ENCODE measurements at places on chromosomes 3 and 15.

GRCh38 chr3:112134335-112135124 is 1.5 kb upstream of the GCSAM start:
- no peak for DNase-seq

DNA sequence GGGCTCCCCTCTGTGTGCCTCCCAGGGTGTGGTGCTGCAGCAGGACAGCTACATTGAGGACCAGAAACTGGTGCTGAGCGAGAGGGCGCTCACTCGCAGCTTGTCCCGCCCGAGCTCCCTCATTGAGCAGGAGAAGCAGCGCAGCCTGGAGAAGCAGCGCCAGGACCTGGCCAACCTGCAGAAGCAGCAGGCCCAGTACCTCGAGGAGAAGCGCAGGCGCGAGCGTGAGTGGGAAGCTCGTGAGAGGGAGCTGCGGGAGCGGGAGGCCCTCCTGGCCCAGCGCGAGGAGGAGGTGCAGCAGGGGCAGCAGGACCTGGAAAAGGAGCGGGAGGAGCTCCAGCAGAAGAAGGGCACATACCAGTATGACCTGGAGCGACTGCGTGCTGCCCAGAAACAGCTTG is 53.7 kb downstream of the KLHL25 start:
- no peak for DNase-seq

DNA sequence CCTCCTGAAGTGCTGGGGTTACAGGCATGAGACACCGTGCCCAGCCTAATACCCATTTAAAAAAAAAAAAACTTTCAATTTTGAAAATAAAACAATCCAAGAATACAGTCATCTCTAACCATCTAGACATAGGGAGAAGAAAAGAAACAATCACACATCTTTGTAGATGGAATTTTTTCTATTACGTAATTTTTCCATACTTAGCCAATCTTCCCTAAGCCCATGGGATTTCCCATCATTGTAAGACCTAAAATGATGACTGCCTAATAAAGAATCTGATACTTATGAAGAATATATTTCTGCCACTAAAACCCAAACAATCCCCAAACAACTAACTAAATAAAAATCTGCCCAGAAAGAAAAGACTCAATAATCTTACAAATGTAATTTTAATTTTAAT is 88.7 kb downstream of the CBLB start:
- DNase-seq, result no peak

DNA sequence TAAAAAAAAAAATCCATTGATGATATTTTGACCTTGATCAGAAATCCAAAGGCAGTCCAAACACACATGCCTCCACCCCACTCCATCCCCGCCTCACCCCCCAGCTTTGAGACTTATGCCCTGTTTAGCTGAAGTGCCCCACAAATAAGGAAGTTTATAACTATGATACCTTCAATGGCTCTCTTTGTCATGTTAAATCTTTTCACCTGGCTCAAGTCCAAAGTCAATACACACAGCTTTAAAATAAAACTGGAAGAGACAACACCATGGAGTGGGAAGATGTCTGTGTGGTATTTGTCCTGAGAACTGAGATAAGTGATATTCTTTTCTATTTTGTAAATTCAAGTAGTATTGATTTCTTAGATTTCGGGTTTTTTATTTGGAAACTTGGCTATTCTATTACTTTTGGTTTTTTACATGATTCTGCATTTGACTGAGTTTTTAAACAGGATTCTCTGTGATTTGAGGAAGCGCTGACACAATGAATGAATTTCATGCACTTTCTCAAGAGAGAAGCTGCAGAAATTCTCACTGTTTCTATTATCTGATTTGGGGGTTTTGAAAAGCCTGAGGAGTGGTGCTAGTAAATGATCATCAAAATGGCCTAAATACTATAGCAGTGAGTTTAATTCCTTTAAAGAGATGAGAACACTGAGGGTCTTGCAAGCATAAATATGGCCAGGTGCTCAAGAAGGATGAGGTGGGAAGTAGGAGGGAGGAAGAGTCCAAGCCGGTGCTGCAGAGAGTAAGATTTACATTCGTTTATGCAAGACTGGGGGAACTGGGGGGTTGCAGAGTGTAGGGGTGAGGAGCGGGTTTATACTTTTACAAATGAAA is 5.2 kb downstream of the FOXB1 start:
- DNase-seq, result peak; percentile 15

DNA sequence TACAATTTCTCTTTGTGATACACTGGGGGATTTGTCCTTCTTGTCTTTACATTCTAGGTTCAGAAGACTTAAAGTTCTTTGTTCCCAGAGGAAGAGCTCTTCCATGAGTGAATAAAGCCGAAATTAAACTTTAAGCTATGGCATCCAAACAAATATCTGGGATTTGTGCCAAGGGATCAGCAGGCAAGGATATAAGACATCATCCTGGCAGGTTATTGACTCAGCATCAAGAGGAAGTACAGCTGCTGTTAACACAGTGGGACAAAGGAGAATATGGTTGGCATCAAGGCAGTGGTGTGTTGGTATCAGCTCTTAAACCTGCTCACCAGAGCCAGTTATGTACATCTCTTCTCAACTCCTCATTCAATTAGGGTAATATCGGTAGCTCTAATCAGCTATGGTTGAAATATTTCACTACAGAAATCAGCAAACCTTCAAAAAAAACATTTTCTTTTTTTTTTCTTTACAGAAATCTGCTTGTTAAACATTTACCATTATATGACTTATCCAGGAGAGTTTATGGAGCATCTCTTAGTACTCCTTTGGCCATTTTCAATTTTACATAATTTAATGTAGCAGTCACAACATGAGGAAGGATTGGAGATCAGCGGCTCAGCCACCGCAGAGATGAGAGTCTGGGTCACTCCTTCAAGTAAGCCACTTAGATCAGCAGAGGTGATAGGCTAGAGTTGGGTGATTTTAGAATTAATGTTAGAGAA is 1198.6 kb upstream of the EPHA6 start:
- DNase-seq, result peak; percentile 19

- DNase-seq, result no peak
Measured at GRCh38 chr15:43930079-43930478, 103.3 kb downstream of the WDR76 start.

DNA sequence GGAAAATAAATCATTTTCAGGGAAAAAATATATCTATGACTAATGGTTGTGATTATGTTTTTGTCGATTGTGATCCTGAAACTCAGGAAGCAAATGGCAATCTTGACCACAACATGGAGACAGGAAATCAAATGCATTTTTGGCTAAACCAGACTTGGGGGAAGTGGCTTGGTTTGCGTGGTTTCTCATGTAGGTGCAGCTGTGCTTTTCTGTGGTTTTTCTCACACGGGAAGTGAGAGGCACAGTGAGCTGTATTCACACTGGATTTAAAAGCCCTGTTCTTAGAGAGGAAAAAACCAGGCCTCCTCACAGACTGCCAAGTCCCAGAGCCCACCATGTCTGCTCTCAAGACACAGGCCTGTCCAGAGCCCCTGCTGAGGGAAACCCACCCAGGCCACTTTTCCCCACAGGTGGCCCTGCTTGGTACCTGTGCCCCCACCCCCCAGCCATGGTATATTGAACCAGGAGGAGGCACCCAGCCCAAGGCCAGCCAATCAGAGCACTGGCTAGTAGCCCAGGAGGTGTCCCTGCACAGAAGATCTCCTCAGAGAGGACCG is 46.1 kb downstream of the BTD start:
- DNase-seq, result no peak

- DNase-seq, result no peak
Measured at GRCh38 chr15:48415036-48415886, 84.0 kb downstream of the DUT start.

DNA sequence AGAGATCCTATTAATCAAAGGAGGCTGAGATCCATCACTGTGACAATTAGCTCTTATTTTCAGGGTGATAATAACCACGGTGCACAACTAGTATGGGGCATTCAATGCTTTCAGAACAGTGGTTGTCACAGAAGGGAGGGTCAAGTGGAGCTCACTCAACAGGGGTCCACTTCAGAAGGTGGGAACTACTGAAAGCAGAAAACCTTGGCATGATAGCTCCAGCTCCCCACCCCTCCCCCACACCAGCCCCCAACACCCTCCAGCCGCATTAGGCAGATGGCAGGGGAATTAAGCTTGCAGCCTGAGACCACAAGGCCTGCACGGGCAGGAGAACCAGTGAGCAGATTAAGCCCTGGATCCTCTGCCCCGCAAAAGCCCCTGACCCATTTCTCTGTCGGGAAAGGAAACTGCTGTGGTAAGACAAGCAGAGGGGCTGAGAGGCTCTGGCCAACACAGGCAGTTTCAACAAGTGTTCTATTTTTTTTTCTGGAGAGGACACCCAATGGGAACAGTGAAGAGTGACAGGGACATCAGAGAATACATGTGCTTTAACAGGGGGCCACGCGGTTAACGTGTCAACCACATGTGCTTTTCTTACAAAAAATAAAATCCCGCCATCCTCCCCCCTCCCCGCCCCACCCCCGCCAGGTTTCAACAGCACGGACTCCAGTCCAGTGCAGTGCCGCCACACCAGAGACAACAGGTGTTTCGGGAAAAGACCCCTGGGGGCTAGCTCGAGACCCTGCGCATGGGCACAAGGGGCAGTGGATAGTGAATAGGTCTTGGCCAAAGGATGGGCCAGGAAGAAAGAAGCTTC is 997 bp downstream of the FYCO1 start:
- DNase-seq, result no peak

DNA sequence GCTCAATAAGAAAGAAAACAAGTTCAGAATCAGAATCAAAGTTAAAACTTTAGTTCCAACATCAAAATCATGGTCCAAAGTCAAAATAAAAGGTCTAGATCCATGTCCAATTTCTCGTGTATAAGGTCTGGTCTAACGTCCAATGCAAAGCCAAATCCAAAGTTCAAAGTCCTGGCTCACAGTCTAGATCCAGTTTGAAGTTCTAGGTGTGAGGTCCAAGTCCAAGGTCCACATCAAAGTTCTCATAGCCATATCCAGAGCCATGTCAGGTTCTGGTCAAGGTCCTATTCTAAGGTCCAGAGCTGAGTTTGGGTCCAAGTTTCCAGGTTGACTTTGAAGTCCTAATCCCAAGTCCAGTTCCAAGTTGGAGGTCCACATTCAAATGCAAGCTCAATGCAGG is 40.7 kb upstream of the VIPR1 start:
- no peak for DNase-seq

GRCh38 chr3:55540579-55540978 is 53.5 kb upstream of the WNT5A start:
- DNase-seq, result no peak

- DNase-seq, result no peak
Measured at GRCh38 chr15:93268066-93268465, 179.1 kb upstream of the RGMA start.

DNA sequence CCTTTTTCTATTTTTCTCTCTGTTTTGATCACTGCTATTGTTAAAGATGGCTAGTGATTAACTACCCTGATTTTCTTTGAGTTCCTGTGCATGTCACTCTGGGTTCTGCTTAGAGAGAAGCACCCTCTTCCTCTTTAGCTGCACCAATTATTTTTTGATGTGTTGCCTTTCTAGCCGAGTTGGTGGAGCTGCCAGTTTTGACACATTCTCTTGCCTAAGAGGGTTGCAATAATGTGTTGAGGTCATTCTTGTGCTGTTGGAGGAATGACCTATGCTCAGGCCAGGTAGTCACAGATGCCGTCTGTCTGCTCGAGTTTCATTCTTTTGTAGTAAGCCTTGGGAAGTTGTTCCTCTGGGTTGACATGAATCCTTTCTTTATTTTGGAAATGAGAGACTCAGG is 84.6 kb upstream of the DPH6 start:
- DNase-seq, result no peak

DNA sequence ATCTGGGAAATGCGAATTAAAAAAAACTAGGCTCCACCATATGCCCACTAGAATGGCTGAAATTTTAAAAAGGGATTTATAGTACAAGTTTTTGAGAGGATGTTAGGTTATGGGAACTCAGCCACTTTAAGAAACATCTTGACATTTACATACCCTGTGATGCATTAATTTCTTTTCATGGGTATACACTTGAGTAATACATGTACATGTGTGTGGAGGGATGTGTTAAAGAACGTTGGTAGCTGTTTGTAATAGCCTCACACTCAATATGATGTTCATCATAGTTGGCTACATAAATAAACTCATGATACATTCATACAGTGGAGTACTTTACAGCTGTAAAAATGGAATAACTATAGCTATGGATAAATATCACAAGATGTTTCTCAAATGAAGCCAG is 40.9 kb downstream of the MEF2A start:
- no peak for DNase-seq

DNA sequence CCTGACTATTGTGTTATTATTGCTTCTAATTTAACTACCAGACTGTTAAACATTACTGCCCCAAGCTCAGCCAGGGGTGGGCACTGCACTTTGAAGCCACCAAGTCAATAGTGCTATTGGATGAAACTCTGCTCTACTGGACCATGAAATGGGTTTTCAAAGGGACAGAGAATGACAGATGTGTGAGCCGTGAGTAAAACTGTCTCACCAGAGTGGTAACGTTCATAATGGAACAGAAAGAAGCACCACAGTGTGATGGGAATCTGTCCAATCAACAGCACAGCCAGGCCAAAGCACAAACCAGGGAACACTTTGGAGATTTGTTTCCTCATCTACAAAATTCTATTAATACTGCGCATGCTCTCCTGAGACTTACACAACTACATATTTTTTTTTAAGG is 171.8 kb upstream of the LPP start:
- no peak for DNase-seq

- no peak for DNase-seq
Measured at GRCh38 chr15:99090938-99091337, 13.9 kb upstream of the SYNM start.

- no peak for DNase-seq
Measured at GRCh38 chr15:33188159-33188558, 6.4 kb downstream of the FMN1 start.

DNA sequence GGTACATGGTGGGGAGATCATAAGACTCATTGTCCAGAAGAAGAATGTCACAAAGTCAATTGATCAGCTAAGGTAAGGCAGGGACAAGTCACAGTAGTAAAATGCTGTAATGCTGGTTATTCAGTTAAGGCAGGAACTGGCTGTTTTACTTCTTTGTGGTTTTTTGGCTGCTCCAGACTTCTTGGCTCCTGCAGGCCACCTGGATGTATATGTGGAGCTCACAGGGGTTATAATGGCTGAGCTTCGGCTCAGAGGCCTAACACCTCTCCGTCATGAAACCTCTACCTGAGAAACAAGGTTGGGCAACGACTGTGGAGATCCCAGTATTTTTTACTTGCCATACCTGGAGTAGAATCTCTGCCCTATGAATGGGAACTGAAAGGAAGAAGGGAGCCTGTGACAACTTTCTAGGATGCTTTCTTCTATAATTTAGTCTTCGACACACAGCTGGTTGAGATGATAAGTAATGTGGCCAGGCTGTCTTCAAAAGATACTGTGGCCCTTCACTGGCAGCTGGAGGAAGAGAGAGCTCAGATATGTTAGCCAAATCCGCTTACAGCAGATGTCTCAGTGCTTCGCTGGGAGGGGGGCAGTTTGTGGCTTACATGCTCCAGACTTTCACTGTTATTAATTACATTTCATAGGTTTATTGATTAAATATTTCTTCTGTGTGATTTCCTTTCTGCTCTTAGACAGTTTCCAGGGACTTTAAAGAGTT is 887.8 kb downstream of the IGSF11 start:
- DNase-seq, result no peak

GRCh38 chr3:158167737-158168557 is 58.1 kb downstream of the RSRC1 start:
- DNase-seq, result no peak
